ENCODE measurements at places on chromosomes 5 and 9.
A peak's percentile ranks its signal among the peaks of the same experiment; 100 is the strongest.

- DNase-seq = peak; percentile 27
Measured at GRCh38 chr9:136399176-136400037, 563 bp downstream of the SNAPC4 start.

DNA sequence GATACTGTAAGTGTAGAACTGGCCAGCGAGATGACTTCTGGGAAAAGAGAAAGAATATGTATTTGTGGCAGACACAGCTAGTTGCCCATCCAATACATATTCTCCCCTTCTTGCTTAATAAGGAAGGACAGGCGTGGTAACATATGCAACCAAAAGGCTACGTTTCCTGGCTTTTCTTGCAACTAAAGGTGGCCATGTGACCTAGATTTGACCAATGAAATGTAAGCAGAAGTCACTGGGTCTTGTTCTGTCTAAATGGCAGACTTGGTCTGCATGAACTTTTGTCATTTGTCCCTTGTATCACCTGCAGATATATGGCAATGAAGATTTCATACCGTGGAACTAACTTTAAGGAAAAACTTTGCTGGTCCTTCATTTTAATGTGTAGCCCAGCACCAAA, 183.8 kb downstream of the CDH12 start:
- peak; percentile 13 for DNase-seq

DNA sequence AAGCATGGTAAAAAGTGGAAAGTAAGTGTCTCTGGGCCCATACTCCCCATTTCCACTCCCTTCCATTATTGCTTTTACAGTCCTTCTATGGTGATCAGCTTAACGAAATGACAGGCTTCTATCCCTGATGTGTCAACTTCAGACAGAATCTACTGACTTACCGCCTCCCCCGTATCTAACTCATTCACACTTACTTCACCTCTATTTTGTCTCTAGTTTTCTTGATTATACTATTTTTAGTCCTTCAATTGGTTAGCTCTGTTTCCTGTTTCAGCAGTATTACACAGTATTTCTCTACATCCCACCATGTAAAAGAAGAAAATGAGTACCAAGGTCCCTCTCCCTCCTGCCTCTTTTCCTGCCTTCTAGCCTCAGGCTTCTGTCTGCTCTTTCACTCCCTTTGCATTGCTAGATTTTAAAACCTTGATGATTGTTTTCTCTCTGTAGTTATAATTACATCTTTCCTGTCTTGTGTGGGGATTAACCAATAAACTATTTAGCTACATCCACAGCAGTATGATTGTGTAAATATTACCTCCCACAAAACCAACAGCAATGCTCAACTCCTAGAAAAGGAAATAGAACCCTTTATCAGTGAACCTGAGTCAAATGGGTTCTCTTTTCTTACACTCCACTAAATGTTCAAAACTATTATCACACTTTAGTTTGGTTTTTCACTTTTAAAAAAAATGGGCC, 53.4 kb downstream of the GNAQ start:
- DNase-seq = no peak

- DNase-seq = no peak
Measured at GRCh38 chr9:98808411-98808815, 943 bp downstream of the GALNT12 start.

GRCh38 chr5:123543438-123543837, 31.5 kb downstream of the CSNK1G3 start:
- no peak for DNase-seq

DNA sequence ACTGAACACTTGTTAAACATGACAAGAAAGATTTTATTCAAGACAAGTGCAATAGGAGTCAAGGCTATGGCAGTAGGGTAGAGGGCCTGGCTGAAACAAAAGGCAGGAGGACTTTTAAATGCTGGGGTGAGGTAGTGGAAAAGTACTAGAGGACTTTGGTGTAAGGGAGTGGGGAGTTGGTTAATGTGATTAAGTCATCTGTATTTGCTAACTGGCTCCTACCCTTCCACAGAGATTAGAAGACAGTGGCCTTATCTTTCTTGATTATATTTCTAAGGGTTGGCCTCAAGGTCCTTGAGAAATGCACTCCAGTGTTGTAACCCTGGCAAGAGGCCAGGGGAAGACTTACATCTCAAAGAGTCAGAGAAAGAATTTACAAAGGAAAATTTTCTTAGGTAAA, 160.2 kb upstream of the FTMT start:
- peak; percentile 85 for DNase-seq

- no peak for DNase-seq
Measured at GRCh38 chr5:81021486-81021885, 61.3 kb downstream of the RASGRF2 start.

DNA sequence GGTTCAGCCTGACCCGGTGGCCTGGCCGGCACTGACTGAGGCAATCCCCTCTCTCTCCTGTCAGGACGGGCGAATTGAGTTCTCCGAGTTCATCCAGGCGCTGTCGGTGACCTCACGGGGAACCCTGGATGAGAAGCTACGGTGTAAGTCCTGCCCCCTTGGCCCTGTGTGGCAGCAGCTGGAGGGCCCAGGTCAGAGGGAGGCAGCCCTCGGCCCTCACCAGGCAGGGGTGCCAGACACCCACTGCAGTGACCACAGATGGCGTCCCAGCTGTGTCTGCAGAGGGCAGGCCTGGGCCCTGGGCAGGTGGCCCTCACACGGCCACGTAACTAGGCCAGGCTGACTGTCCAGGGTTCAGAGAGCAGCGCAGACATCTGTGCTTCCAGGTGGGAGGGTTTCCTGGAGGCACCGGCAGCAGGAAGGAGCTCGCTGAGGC, 45.9 kb upstream of the HMCN2 start:
- DNase-seq = no peak

GRCh38 chr5:54397420-54397819, 58.1 kb upstream of the HSPB3 start:
- no peak for DNase-seq

DNA sequence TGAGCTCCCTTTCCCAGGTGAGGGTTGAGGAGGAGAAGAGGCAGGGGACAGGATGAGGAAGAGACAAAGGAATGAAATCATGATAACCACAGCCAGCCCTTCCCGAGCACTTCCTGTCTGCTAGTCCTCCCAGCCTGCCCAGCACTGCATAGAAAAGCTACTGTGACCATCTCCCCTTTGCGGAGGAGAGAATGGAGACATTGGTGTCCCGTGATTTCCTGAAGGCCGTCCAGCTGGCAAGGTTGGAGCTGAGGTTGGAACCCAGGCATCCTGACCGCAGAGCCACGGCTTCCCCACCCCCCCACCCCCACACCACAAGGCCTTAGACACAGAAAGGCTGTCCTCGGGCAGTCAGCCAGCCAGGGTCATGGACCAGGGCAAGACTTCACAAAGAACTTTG, 131.1 kb upstream of the ICE1 start:
- DNase-seq = no peak

DNA sequence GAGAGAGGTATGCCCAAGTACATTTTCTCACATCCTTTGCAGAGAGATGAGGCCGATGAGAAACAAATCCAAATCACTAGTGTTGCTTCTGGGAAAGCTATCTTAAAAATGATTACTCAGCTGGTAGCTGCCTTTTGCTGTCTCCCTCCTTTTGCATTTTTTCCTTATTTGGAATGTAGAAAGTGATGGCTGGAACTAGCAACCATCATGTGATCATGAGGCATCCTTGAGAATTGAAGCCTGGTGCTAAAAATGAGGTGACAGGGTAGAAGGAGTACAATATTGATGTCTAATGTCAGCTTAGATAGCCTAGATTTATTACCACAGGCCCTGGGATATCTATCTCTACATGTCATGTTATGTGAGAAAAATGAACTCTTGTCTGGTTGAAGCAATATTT, 109.3 kb upstream of the TAF11L2 start:
- no peak for DNase-seq

- no peak for DNase-seq
Measured at GRCh38 chr9:35673132-35674024, at the start of gene CA9. TSS of gene CA9 (plus strand) at chr9:35673928. CDS start at chr9:35673960, 32 bp downstream.

DNA sequence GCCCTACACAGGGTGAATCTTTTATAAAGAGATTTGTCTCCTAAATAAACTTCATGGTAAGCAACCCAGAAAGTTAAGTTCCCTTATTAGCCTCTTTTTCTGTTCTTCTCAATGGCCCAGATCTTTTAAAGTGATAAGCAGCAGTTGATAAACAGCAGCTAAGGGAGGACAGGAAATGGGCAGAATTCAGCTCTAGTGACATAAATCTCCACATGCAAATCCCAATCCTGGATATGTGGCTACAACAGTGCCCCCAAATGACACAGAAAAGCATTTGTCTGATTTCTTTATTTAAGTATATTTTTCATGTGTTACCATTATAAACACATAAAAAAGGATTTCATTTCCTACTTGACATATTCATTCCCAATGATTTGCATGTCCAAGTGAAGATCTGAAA, 199.0 kb downstream of the DTWD2 start:
- no peak for DNase-seq

- no peak for DNase-seq
Measured at GRCh38 chr5:86152988-86153560, 464.7 kb upstream of the COX7C start.

DNA sequence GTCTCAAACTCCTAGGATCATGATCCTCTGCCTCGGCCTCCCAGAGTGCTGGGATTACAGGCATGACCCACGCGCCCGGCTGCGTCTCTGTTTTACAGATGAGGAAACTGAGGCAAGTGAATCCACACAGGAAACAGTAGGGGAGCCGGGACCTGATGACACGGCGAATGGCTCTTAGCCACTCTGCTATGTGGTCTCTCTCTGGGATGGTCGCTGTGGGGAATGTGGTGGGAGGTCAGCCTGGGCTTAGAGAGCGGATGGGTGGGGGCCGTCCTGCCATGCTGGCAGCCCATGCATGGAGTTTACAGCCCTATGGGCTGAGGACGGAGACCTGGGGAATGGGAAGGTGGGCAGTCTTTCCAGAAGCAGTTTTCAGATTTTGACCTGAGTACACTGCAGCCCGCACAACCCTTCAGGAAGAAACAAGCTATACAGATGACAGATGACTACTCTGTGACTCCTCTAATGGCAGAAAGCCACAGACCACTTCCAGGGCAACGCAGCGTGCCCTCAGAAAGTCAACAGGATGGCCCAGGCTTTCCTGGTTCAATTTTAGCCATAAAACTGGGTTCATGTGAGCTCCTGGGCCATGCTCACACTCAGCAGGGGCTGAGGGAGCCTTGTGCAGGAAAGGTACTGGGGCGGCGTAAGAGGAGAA, 136.1 kb upstream of the RAPGEF1 start:
- DNase-seq = no peak

GRCh38 chr9:21452681-21453080, 12.4 kb downstream of the IFNA1 start:
- DNase-seq = no peak

DNA sequence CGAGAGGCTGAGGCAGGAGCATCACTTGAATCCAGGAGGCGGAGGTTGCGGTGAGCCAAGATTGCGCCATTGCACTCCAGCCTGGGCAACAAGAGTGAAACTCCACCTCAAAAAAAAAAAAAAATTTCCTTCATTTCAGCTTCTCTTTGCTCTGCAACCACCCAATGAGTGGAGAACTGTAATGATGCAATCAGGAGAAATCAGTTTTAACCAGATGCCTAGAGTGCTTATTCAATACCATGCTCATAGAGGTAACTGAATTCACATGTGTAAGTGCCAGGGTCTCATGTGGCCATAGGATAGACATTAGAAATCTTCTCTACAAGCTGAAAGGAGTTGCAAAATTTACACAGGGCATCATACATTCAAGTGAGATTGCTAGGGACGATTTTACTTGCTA, 70.6 kb downstream of the HMHB1 start:
- peak; percentile 93 for DNase-seq

GRCh38 chr9:136705564-136705963, 6.8 kb upstream of the DIPK1B start:
- DNase-seq = no peak

DNA sequence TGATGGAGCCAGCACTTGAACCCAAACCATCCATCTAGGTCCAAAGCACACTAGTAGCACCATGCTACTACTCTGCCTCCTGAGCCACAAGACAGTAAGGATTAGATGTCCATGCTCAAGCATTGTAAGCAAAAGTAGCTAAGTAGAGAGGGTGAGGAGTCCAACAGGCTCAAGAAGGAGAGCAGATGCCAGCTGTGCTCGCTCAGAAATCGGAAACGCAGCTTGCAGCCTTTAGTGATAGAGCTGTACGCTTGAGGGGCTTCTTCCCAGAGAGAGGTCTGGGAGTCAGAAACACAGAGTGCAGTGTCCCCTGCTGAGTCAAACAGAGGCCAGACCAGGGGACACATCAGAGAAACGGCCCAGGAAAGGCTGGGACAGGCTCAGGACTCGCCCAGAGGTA, 32.7 kb upstream of the GABRP start:
- no peak for DNase-seq

DNA sequence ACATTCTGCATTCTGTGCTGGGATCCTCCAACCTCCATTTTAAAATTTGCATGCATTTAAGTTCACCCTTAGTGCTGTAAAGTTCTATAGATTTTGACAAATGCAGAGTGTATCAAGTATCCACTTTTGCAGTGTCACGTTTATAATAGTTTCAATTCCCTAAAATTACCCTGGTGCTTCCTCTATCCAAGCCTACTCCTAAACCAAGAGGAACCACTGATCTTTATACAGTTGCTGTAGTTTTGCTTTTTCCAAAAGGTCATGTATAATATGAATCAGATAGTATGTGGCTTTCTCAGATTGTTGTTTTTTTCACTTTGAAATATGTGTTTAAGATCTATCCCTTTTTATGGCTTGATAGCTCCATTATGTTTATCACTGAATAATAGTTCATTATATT, 468.4 kb upstream of the CDH6 start:
- DNase-seq = no peak

DNA sequence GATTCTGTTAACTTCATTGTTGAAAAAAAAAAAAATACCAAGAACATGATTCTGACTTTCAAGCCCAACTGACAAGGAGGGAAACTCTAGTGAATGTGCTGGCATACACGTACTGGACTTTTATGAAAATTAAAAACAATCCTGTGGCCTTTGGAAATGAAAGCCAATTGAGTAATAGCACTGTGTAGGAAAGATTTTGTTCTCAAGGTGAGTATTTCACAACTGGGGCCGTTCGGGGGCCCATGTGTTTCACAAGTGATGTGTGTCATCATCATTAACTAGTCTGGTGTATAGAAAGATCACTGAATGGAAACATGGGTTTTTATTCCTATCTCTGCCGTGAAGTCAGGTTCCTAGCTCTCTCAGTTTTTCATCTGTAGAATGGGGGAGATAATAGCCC, 605.0 kb upstream of the CLINT1 start:
- DNase-seq = no peak

DNA sequence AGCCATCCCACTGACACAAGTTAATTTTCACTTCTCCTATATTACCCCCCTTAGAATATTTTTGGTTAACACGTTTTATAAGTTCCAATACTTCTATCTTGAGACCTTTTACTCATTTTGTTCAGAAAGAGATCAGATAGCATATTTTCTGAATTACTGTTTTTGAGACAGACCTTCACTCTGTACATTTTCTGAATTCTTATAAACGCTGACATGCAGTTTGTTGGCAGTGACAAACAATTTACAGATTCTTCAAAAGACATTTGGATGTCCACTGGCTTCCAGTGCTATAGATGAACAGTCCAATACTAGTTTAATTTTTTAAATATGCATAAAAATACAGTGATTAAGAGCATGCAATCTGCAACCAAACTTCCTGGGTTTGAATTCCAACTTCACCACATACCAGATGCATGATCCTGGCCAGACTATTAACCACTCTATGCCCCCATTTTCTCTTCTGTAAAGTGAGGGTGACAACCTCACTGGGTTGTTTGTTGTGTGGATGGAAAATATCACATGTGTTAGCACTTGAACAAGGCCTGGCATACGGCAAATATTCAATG, 142.1 kb downstream of the AGTPBP1 start:
- no peak for DNase-seq

- no peak for DNase-seq
Measured at GRCh38 chr5:149552553-149553160, 1.4 kb upstream of the CSNK1A1 start.
